ENCODE measurements at places on chromosomes 4 and X.

DNA sequence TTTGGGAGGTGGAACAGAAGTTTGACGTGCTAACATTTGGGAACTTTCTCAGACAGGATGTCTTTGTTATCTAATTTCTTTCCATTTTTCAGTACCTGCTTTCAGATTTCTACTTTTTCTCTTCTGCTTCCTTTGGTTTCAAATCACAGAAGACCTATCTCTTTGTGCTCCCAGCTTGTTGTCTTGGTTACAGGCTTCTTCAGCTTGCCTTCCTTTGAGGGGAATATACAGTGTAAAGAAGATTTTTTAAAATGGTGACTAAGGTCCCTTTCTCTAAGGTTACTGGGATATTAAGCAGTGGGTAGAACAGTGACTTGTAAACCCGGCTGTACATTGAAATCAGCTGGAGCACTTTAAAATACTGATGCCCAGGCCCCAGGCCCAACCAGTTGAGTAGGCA is 48.0 kb downstream of the TMEM164 start:
- no peak for DNase-seq

DNA sequence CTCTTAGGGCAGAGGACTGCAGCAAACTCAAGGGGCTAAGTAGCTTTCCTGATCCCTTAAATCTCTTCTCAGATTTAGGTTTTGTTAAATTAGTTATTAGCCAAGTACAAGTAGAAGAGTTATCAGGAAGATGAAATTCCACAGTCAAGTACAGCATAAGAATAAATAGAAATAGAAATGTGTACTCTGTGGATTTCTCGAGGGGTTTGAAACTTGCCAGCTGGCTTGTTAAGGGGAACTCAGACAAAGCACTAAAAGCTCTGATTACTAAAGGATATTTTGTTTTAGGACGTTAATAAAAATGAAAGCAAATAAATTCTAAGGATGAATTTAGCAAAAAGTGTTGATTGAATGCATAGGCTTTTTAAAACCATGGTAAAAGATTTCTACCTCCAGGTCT is 654.6 kb downstream of the RAPGEF2 start:
- no peak for DNase-seq

GRCh38 chr4:126560794-126561193 is 1072.0 kb upstream of the INTU start:
- no peak for DNase-seq

DNA sequence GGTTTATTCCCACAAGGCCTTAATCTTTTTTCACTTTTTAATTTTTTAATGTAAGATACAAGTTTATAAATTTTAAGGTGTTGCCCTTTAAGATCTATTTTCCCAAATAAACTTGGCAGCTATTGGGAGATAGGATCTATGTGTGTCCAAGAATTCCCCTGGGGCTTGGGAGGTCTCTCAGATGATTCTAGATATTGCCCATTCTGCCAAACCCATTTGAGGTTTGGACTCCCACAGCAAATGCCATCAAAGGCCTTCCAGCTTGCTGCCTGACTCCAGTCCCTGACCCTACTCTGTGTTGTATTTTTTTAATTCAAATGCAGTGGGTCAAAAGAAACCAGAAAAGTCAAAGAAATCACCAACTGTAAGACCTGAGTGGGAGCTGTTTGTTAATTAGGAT is 120.0 kb upstream of the CHRDL1 start:
- no peak for DNase-seq

DNA sequence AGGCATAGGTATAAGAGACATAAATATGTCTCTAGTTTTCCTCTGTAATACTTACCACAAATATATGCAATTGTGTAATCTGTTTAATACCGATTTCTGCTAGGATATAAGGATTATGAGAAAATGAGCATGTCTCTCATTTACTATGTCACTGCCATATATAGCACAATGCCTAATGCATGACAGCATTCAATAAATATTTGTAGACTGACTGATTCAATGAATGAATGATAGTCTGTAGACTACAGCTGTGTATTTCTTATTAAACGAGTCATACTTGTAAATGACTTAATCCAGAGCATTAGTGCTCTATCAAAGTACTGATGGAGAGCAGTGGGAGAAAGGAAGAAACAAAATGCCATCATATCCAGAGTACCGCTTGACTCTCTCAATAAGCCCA is 175.6 kb downstream of the PPP3CA start:
- DNase-seq, result no peak

DNA sequence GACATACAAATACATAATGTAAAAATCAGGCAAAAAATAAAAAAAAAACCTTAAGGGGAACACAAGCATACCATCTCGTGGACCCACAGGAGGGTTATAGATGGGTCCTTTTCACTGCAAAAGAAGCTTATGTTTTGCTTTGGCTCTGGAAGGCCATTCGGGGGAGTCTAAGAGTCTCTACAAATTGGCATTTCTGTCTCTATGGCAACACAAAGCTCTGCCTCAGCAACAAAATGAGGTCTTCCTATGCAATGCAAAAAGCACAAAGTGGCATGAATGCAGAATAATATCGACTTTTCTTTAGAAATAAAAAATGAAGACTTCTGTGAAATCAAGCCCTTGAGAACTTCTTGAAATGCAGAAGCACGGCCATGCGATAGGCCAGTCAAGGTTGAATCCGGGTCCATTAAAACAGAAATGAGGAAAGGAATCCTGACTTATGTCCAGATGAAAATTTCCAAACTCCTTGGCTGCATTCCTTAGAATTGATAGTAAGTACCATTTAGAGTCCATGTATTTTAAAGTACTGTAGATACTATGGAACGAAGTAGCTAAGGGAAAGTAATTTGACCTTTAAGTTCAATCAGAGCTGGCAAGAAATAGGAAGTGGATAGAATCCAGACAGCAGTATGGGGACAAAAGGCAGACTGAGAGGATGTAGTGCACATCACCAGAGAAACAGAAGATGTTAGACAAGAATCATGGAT is 63.7 kb upstream of the PDLIM3 start:
- DNase-seq, result no peak

- DNase-seq, result no peak
These were observed 131.0 kb downstream of the DCLK2 start for GRCh38 chr4:150209140-150209829.

Data from stimulated activated CD8-positive, alpha-beta memory T cell treated with anti-CD3 and anti-CD28 coated beads, Interleukin-15, amount 100 ng/mL, for 1 hour (primary cell).